H1 (cell line): ENCODE measurements at places on chromosomes 11 and 22. TPM values are rescaled to one million over a fixed set of nuclear protein-coding genes. Genes with fewer than 3 reads are reported as not detected.

CYP2D6 gene
- 1.7 TPM in 2 replicates for polyA plus RNA-seq

TYR gene
- polyA plus RNA-seq: not detected in 2 replicates

HBE1 gene
- polyA plus RNA-seq: 0.20 and 0.39 TPM in 2 replicates

TMEM86A gene
- 1.5 and 2.4 TPM in 2 replicates for polyA plus RNA-seq

BIRC3 gene
- 0.02 and 0.08 TPM in 2 replicates for polyA plus RNA-seq

RFPL3 gene
- 0.08 TPM in 2 replicates for polyA plus RNA-seq
